ENCODE measurements at places on chromosomes 4 and X.

DNA sequence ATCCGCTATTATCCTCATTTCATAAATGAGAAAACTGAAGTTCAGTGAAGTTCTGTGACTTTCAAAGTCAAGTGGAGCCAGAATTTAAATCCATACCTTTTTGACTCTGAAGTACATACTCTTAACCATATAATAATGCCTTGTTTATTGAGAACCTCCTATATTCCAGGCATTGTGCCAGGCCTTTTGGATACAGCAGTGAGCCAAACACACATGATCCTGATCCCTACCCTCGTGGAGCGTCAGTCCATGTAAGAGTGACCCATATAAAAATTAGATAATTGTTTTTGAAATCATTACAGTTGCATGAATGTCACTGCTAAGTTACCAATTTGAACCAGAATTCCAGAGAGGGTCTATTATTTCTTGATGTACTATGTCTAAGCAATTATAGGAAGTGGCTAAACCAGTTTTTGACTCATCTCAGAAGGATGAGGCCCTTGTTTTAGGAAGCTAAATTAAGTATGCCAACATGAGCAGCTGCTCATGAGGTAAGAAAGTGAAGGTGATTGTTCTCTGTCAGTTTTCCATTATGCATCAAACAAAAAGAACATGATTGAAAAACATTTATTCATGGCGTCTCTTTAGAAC, 289.5 kb downstream of the GLUD2 start:
- DNase-seq, result no peak

DNA sequence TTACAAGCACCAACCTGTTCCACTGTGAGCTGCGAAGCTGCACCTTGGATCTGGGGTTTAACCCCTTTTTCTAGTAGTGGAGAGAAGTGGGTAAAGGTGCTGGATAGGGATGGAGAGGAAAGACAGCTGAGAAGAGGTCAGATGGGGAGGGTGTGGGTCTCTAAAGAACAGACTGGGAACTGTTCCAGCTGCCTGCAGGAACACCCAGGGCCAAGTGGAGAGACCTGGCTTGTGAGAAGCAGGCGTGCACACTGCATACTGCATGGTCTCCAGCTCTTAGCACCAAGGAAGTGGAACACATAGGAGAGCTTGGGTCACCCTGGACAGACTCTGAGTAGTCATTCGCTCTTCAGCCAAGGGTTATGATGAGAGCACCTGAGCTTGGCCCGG, 16.1 kb downstream of the BCOR start:
- no peak for DNase-seq

GRCh38 chr4:160956875-160957274, 1206.9 kb downstream of the FSTL5 start:
- DNase-seq, result no peak

DNA sequence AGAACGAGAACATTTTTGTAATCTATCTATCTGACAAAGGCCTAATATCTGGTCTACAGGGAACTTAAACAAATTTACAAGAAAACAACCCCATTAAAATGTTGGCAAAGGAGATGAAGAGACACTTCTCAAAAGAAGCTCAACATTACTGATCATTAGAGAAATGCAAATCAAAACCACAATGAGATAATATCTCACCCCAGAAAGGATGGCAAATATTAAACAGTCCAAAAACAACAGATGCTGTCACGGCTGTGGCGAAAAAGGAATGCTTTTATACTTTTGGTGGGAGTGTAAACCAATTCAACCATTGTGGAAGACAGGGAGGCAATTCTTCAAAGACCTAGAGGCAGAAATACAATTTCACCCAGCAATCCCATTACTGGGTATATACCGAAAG, 2284.8 kb downstream of the ARAP2 start:
- DNase-seq, result no peak

- no peak for DNase-seq
Observed at GRCh38 chrX:78522601-78523000, 136.5 kb downstream of the RTL3 start.

DNA sequence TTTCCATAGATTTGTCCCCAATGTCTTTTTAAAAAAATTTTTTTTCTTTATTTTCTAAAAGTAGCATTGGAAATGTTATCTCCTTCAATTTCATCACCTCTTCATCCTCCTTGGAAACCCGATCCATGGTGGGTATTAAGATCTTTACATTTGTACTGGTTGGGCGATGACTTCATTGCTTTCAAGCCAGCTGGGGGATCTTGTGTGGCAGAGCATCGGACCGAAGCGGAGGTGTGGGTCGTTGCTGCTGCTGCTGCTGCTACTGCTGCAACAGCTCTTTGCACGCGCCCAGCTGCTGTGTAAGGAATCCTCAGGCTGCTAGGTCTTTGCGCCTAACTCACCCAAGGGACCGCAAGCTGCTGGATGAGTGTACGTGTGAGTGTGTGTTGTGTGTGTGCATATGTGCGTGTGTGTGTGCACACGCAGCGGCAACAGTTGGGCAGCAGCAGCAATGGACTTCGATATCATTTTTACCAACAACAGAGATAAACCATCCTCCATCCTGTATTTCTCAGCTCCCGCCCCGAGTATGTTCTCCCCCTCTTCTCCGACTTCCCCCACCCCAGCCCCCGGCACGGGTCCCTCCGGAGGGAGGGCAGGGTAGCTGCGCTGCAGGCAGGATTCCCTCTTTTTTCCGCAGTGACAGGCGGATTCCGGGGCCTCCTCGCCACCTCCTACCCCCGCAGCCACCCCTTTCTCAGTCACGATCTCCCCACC, 768 bp upstream of the CDKL5 start:
- peak; percentile 53 for DNase-seq

DNA sequence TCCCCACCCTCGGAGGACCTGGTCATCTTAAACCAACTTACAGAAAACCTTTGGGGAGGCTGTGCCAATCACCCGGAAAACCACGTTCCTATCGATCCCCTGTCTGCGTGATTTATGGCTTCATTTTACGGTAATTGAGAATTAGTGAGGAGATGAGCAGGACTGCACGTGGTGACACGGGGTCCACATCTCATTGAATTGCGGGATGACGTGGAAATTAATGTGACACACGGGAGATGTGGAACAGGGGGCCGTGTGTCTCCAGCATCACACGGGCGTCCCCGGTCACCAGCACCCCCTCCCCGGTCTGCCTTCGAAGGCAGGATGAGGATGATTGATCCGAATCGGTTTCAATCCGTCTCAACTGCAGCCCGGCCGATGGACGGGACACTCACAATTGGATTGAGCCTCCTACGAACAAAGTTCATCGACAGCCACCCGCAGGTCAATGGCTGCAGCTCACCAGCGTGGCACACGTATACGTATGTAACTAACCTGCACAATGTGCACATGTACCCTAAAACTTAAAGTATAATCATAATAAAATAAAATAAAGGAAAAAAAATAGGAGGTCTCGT, 160.3 kb downstream of the SHOX start:
- peak; percentile 33 for DNase-seq

DNA sequence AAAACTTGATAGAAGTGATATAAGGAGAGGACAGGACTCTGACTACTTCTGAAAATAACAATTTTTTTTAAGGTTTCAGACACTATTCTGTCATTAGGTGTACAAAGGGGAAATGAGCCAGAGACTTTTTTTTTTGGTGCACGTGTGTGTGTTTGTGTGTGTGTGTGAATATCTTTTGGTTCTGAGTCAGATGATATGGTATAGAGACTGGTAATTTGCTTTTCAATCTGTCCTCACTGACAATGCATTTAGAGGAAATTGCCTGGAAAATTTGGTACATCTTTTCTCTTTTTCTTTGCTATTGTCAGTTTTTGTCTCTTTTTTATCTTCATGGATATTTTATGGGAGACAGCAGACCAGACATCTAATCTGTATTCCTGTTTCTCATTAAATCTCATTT, 59.3 kb downstream of the DDIT4L start:
- no peak for DNase-seq

DNA sequence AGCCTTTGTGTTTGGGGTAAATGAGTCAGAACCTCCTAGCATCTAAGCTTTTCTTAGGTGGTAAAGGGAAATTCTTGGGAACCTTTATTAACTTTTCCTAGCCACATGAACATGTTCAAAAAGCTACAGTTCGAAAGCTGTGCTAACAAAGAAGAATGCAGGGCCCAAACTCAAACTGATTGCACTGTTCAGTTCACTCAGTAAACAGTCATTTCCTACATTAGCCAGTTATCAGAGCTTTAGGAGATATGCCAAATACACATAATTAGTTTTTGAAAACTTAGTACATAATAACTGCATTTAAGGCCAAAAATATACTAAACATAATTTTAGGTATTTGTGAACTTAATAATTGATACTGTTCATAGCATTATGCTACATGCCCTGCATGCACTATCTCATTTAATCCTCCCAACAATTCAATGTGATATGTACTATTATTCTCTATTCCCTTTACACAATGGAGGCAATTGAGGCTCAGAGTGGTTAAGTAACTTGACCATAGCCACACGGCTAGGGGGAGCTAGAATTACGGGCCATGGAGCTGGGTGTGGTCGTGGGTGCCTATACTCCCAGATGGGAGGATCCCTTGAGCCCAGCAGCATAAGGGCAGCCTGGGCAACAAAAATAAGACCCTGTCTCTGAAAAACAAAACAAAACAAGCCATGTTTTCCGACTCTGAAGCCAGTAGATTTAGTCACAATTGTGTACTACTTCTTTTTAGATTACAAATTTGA, 43.9 kb upstream of the PDGFRA start:
- no peak for DNase-seq

GRCh38 chr4:93751411-93751810, 77.1 kb upstream of the ATOH1 start:
- DNase-seq, result no peak

GRCh38 chr4:143701365-143701764, 890 bp upstream of the FREM3 start:
- DNase-seq, result no peak

DNA sequence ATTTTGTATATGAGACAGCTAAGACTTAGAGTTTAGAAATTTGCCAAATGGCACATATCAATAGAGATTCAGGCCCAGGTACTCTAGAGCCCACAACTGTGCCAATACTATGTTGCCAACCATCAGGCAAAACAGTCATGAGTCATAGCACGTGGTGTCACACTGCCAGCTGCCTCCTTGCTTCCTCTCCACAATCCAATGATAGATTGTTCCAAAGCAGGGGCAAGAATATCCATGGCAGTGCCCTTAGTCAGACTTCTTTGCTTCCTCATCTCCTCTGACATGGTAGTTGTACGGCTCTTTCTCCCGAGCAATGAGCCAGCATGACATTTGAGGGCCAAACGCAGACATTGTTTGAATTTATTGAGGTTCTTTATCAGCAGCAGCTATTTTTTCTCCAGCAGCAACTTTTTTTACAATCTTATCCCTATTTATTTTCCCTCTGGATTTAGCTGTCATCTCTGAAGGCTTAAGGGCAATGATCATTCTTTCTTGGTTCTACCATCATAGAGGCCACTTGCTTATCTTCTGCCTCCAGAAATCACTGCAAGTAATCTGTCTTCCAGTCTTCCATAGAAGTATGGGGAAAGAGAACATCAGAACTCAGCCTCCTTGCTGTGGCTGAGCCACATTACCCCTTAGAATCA, 169.7 kb downstream of the COL4A6 start:
- DNase-seq, result no peak

DNA sequence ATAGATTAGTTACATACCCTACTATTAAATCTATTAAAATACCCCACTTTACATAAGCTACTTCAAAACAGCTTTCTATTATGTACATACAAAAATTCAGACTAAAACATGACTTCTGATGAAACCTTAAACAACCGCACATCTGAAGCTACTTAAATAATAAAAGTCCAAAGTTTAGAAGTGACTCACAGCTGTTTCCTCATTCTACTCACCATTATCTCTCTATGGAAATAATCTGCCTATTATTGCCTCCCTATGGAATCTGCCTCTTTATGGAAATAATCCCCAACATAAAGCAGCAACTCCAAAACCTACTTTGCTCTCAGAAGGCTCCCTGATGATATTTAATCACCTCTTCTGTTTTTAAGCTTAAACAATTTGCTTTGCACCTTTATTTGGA, 15.7 kb upstream of the BANK1 start:
- DNase-seq, result no peak

- no peak for DNase-seq
Observed at GRCh38 chr4:124854968-124855367, 142.4 kb upstream of the ANKRD50 start.

DNA sequence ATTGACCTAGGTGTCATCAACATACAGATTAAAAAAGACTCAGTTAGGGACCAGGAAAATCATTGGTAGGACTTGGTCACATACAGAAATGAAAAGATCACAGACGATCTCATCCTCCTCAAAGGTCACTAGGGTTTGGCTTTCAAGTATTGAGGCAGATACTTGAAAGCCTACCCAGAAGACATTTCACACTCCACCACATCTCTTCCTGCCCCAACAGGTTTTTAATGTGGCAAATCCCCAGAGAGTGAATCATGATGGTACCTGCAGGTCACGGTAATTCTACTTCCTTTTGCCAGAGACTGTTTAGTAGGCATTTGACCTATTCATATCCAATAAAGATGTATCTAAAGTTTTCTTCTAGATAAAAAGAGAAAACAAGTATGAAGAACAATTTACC, 44.1 kb downstream of the INPP4B start:
- no peak for DNase-seq

DNA sequence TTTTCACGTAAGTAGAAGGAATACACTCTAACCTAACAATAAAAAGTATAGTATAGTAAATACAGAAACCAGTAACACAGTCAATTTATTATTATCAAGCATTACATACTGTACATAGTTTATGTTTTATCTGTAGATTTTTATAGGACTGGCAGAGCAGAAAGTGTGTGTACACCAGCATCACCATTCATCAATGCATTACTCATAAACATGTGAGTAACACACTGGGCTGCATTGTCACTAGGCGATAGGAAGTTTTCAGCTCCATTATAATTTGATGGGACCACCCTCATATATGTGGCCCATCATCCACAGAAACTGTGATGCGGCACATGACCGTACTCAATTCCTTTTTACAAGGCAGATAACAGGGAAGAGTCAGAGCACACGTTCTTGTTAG, 137.8 kb upstream of the RBPJ start:
- DNase-seq, result no peak

DNA sequence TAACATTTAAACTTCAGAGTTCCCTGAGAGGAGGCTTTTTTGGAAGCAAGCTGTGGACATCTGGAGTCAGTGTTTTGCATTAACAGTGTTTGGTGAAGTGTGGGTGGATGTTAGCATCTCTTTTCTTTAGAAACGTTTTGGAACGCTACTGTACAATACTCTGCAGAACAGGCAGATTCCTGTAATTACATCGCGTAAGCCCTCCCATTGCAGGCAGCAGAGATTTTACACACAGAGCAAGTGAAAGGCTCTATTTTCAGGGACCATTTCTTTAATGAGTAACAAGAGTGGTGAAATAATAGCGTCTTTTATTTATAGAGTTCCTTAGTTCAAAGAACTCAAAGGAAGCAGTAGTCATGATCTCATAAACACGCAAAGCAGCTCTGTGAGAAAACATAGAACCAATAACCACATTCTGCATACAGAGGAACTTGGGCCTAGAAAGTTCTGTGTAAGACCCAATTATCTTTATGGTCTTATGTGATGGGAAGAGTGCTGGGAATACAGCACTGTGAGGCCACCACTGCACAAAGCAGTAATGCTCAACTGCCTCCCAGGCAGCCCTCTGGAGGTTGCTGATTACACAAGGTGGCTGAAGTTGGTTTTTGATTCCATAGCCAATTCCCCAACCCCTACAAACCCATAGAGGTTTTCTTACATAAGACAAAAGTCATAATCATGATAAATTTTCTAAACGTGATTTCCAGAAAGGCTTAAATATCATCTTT, 298.7 kb upstream of the EPHA5 start:
- no peak for DNase-seq

Data from GM23338 (cell line).